ENCODE measurements at places on chromosomes 11 and 22. TPM values are rescaled to one million over a fixed set of nuclear protein-coding genes. Genes with fewer than 3 reads are reported as not detected.

Gene MUC2
- total RNA-seq: not detected

Gene MIOX
- not detected for total RNA-seq

Gene GGTLC2
- not detected for total RNA-seq

Gene TRIM49
- total RNA-seq: not detected

All from temporal lobe (tissue), 4 donors.